ENCODE measurements at places on chromosomes 3 and 15. TPM values are rescaled to one million over a fixed set of nuclear protein-coding genes. Genes with fewer than 3 reads are reported as not detected.

The PROS1 gene
- 4.3 TPM for total RNA-seq

The RBP2 gene
- total RNA-seq = not detected

The TMEM207 gene
- total RNA-seq = not detected

The RFTN1 gene
- total RNA-seq = 24.4 TPM

The DNAH1 gene
- total RNA-seq = 0.42 TPM

The HRG gene
- total RNA-seq = not detected

The WNT7A gene
- 12.5 TPM for total RNA-seq

The APOD gene
- 5.6 TPM for total RNA-seq

The CLRN1 gene
- total RNA-seq = not detected

The DLL4 gene
- not detected for total RNA-seq

The KATNBL1 gene
- 19.6 TPM for total RNA-seq

The CATSPER2 gene
- 2.6 TPM for total RNA-seq

The GCNT3 gene
- total RNA-seq = 4.2 TPM

The ANKRD63 gene
- total RNA-seq = not detected

The FETUB gene
- 2.8 TPM for total RNA-seq

The TRIM42 gene
- not detected for total RNA-seq

The CLSTN2 gene
- total RNA-seq = under 0.01 TPM

The ADAMTS7 gene
- 1.6 TPM for total RNA-seq

The LRRC49 gene
- total RNA-seq = 8.8 TPM

The UACA gene
- total RNA-seq = 10.8 TPM
